Activated T-cell treated with anti-CD3 and anti-CD28 coated beads, Interleukin-2, amount 50 U/mL, for 72 hours (primary cell): ENCODE measurements at places on chromosomes 2 and 18.

DNA sequence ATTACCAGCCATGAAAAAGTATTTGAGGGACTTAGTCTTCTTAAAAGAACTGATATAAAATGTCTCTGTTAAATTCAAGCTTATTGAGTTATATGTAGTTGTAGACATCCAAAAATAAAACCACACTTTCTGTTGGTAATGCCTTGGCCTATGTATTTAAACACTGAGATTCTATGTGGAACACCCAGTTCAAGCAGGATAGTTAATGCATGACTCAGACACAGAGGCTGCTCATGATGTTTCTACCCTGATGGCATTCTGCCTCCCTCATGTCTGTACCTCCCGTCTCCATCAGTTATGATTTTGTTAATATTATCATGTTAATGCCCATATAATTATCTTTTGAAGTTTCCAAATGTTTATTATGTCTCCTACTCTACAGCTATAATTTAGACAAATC is 164.5 kb downstream of the XIRP2 start:
- no peak for DNase-seq

DNA sequence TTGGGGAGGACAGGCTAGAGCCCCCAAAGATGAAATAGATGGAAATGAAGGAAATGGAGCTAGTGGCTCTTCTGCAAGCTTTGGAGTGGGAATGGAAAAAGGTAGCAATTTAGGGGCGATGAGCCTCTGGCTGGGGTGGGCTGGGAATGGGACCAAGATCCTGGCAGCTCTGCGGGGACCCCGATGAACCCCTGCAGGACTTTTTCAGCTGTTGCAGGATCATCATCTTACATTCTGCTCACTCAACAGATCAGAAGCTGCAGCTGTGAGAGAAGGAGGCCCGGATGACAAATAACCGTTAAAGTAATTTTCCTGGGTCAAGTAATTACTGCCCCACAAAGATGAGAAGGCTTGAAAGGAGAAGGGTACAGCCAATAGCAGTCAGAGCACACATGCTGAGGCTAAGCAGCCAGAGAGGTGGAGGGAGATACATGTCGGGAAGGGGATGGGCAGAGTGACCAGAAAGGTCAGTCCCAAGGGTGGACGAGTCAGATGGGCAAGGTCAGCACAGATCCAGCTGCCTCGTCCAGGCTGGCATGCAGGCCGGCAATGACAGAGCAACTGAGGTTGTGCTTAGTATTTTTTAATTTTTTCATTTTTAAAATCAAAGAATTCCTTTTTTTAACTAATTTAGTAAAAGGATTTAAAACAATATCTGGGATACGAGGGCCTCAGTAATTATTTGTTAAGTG is 245.0 kb upstream of the RAB6C start:
- no peak for DNase-seq

DNA sequence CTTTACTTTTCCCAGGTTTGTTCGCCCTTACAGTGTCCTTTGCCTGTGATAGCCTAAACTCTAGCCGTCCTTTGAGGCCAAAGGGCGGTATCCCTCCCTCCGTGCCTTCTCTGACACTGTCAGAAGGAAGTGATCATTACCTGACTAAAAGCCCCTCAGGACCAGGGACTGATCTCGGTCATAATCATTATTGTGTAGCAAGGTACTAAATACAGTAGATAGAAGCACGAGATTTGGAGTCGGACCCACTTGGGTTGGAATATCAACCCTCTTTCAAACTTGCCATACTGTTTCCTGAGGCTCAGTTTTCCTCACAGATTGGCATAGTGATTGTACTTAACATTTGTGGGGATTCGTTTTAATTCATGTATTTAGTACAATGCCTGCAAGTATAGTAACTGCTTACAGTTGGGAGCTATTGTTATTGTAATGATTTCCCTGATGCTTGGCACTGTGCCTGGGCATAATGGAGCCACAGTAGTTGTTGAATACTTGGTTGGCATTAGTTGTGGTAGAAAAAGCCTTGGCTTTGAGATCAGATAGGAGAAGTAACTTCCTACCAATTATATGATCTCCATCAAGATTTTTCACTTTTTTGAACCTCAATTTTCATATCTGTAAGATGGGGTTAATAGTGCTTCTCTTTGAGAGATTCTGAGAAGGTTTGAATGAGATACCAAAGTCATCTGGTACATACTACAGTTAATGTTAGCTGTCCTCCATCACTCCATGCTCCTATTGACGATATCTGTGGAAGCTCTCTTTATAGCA is 836 bp downstream of the STK11IP start:
- no peak for DNase-seq

DNA sequence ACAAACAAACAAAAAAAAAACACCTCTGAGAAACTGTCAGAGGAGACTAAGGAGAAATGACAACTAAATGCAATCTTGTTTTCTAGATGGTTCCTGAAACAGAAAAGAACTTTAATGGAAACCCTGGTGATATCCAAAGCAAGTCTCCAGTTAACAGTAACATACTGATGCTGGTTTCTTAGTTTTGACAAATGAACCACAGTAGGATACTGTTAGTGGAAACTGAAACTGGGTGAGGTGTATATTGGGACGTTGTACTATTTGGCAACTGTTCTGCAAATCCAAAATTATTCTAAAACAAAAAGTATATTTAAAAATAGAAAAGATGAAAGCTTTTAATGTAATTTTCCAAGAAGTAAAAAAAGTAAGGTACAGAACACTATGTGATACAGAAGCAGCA is 11.4 kb downstream of the SESTD1 start:
- DNase-seq: no peak

- DNase-seq: no peak
Observed at GRCh38 chr2:164203131-164203530, 418.2 kb downstream of the GRB14 start.

- no peak for DNase-seq
Observed at GRCh38 chr18:52489396-52490306, 149.7 kb downstream of the DCC start.

DNA sequence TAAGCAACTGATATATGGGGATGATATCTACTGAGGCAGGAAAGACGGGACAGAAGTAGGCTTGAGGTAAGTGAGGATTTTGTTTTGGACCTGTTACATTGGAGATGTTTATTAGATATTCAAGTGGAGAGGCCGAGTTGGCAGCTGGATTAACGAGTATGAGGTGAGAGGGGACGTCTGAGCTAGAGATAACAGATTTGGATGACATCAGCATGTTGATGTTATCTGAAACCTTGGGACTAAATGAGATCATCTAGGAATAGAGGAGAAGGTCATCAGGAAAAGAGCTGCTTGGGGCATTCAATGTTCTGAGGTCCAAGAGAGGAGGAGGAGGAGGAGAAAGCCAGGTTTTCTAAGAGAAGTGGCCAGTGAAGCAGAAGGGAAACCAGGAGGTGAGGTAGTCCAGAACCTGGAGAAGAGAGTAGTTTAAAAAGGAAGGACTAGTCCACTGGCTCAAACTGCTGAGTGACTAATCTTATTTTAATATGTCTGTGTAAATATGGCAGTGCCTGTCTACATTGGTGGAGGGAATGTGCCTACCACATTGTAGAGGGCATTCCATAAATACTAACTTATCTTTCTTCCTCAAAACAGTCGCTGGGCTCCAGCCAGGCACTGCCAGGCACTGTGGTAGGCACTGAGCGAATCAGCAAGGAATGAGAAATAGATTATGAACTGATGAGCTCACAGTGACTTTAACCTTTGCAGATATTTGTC is 488.3 kb downstream of the DLGAP1 start:
- DNase-seq: no peak

DNA sequence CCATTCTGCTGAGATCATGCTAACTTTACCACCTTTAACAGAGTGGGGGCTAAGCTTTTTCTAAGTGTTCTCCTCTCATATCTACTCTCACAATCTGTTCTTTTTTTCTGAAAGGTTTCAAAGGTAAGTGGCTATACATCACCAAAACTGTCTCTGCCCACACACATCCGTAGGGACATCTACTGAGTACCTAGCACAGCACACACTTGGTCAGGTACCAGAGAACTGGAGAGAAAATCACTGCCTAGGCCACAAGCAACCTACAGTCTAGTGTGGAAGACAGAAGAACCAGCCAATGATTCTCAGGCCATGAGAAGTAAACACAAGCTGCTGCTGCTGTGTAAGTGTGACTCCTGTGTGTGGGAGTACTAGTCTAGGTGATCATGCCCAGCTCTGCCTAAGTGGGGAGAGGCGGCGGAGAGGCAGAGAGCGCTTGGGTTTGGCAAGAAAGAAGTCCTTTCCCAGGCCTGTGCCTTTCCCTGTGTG is 176.1 kb upstream of the ZFP36L2 start:
- DNase-seq: no peak

DNA sequence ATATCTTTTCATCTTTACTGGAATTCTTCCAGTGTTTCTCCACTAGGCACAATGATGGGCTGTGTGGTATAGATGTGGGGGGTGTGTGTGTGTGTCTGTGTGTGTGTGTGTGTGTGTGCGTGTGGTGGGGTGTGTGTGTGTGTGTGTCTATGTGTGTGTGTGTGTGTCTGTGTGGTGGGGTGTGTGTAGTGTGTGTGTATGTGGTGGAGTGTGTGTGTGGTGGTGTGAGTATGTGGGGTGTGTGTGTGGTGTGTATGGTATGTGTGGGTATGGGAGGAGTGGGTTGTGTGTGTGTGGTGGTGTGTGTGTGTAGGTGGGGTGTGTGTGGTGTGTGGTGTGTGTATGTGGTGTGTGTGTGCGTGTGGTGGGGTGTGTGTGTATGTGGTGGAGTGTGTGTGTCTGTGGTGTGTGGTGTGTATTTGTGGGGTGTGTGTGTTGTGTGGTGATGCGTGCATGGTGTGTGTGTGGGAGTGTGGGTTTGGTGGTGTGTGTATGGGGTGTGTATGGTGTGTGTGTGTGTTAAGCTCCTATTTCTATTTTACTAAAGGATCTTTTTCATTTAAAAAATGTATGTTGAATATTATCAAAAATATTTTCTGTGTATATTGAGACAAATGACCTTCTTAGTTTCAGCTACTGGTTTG is 84.2 kb downstream of the IRS1 start:
- DNase-seq: no peak

- no peak for DNase-seq
Observed at GRCh38 chr2:240494194-240494793, 58.8 kb downstream of the GPC1 start.

DNA sequence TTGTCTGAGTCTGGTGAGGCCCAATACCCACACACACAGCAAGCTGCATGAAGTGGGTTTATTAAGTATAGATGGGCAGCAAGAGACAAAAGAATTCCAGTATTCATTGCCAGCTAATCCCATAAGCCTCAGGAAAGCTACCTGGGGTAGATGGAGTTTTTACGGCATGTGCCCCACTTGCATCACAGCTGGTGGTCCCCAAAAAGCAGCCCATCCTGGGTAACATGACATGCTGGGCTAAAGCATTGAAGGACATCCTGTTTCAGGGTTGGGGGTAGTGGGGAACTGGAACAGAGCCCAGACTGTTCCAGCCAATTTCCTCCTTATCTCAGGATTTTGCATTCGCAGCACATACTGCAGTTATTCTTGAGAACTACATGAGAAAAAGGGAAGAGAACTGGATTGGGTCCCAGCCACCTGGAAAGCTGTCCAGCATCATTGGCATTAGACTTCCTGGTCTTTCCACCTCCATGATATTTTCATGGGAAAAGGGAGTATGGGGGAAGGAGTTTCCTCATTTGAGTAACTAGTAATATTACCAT is 240.1 kb upstream of the MMADHC start:
- no peak for DNase-seq

DNA sequence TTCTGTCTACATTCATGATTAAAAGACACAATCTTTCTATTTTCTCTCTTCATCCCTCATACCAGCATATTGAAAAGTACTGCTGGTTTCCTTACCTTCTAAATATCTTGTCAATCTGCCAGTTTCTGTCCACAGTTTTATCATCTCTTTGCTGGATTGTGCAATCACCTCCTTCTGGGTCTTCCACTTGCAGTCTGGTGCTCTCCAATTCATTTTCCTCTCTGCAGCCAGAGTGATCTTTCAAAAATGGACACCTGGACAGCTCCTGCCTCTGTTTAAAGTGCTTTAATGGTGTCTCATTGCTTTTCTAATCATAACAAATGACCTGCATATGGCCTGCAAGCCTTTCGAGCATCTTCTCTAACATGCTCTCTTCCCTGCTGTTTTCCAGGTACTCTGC is 94.0 kb downstream of the C1QL2 start:
- no peak for DNase-seq

- no peak for DNase-seq
Observed at GRCh38 chr2:33804155-33804554, 205.1 kb upstream of the FAM98A start.

DNA sequence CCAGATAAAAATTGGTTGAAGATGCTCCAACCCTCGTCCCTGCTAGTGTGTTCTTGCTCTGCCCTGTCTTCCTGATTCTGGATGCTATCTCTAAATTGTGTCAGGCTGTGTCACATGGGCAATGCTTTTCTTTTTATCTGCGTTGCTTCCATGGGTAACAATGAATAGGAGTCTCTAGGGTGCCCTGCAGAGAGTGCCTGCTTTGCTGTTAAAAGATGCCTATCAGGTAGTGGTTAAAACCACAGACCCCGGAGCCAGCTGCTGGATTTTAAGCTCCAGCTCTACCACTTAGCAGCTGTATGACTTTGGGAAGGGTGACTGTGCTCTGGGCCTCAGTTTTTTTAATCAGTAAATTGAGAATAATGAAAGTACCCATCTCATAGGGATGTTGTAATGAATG is 340.3 kb downstream of the PLCL1 start:
- no peak for DNase-seq

- DNase-seq: no peak
Observed at GRCh38 chr2:50645346-50645745, 386.6 kb downstream of the NRXN1 start.

GRCh38 chr2:30209227-30209626 is 22.1 kb upstream of the LBH start:
- no peak for DNase-seq

DNA sequence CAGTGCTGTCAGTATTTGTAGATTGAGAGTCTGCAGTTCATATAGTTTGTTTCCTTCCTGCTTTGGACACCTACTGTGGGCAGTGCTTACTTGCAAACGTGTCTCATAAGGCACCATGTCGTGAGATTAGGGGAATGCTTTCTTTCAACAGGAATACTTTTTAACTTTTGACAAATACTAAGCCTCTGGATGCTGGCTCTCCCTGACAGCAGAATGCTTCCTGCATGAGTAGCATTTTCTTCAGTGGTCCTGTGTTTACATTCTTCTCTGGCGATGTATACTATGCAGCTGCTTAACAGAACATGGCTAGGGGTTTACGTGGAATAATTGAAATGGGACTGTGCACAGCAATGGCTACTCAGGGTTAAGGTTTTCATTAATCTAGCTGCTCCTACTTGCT is 807.5 kb downstream of the MBD2 start:
- no peak for DNase-seq

GRCh38 chr2:64635976-64636911 is 17.5 kb downstream of the SERTAD2 start:
- no peak for DNase-seq

GRCh38 chr18:62354151-62354550 is 29.0 kb downstream of the TNFRSF11A start:
- no peak for DNase-seq

DNA sequence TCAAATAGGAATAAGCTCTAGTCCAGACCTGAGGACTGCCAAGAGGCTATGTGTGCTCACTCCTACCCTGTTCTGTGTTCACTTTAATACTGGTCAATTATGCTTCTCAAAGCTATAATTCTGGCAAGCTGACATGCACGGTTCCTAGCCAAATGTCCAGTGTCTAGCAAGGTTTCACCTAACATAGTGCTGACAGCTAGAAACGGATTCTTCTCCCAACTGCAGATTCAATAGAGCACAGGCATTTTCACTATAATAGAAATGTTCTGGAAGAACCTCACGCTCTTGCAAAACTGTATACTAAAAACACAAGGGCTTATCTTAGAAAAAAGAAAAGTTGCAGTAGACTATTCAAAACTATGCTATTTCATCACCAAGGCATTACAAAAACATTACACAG is 45.1 kb downstream of the HDAC4 start:
- no peak for DNase-seq
